Stimulated activated CD4-positive, alpha-beta T cell treated with anti-CD3 and anti-CD28 coated beads, Interleukin-1b, Interleukin-23, amount 100 ng/mL, for 1 hour (primary cell): ENCODE measurements at places on chromosomes 5 and 9.

GRCh38 chr5:56413546-56413945 is 180.4 kb upstream of the ANKRD55 start:
- no peak for DNase-seq

DNA sequence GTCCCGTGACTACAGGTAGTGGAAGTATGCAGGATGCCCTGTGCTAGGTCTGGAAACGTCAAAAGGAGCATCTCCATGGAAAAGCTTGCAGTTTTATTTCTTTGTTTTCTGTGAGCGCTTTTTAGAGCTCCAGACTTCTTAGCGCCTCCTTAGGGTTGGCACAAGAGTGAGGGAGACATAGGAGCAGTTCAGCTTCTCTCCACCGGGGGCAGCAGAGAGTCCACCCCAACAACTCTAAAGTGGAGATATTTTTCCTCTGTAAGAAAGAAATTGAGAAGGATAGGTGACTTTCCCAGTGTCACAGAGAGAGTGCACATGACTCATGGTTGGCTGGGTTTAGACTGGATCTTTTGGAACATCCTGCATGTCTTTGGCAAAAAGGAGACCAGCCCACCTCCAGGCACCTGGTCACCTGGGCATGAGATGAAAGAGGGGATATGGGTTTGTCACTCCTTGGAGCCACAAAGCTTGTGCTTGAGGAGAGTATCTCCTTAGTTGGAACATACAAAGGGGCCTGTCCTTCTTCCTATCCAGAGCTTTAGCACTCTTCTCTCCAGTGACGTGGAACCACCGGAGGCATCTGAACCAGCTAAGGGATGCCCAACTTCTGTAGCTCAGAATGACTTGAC is 637.7 kb downstream of the SEMA5A start:
- no peak for DNase-seq

DNA sequence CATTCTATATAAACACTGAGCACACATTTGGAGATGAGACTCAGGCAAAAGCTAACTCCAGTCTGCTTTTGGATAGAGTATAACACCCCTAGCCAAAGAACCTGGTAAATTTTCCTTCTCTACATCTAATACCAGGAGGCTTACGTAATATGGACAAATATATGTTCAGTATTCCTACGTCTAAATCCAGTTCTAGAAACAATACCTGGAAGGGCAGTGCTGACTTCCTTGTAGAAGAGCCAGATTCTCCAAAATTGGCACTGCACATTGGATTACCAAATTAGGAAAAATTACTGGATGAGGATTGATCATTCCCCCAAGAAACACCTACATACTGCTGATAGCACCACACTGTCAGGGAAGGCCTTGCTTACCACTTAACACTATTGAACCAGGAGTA is 247.4 kb downstream of the SAXO1 start:
- no peak for DNase-seq

DNA sequence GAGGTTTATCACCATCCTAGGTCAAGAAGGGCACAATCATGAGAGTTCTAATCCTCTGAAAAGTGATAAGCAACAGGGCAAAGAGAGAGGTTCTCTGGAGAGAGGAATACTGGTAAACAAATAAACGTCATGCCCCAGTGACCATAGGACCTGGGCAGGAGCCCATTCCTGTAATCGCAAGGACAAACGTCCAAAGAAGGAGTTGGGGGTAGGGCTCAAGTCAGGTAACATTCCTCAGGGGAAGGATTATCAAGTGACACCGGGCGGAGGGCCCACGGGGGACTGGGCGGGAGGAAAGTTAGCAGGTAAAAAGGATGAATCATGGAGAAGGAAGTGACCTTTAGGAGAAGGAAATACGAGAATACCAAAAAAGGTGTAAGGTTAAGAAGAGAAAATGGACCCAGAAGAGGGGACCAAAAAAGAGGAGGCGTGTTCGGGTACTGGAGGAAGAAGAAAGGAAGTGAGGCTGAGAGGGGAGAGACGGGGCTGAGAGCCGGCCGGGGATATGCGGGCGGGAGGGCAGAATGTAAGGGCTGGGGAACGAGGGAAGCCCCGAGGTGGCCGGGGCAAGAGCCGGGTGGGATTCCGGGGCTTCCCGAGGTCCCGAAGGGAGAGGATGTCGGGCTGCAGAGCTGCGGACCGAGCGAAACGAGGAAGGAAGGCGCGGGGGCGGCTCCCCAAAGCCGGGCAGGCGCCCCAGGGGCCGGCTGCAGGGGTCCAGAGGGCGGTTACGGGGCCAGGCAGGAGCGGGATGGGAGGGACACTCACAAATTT is 583 bp downstream of the DIAPH1 start:
- DNase-seq, result no peak

GRCh38 chr5:109786206-109786855 is 96.6 kb downstream of the MAN2A1 start:
- DNase-seq, result no peak

GRCh38 chr5:147180751-147181150 is 54.1 kb upstream of the STK32A start:
- no peak for DNase-seq

GRCh38 chr5:158320934-158321333 is 462.0 kb upstream of the CLINT1 start:
- no peak for DNase-seq

- DNase-seq, result no peak
Measured at GRCh38 chr5:131810510-131811249, 13.9 kb upstream of the FNIP1 start.

DNA sequence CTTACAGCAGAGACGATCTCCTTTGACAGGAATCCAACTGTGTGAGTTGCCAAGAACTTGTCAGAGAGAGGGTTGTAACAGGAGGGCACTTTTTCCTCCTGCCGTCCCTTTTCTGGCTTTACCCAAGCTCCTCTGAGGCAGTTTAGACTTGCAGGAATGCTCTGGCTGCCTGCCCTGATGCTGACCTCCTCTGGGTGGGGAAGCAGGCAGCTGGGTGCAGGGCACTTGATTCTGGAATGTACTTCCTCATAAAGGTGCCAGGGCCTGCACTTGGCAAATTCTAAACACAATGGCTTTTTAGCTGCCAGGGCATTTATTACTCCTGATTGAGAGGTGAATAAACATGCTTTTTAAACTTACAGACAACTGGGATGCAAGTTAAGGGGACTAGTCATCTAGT is 190.4 kb downstream of the EPB41L4A start:
- DNase-seq, result no peak

- no peak for DNase-seq
Measured at GRCh38 chr9:38208206-38208901, 139.3 kb upstream of the SHB start.

DNA sequence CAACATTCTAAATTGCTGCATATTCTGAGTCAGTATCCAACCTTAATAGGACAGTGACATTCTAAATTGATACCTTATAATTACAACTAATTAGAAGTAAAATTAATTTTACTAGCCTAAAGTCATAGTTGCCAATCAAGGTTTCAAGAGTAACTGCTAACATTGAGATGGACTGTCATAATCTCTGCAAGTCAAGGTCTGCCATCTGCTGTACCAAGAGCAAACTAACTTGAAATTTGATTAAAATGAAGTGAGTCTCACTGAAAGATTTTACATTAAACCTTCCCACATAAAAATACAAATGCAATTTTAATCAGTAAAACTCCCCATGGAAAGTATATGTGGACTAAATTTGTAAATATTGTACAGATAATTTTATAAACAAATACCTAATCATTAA is 235.3 kb downstream of the PRDM9 start:
- no peak for DNase-seq

DNA sequence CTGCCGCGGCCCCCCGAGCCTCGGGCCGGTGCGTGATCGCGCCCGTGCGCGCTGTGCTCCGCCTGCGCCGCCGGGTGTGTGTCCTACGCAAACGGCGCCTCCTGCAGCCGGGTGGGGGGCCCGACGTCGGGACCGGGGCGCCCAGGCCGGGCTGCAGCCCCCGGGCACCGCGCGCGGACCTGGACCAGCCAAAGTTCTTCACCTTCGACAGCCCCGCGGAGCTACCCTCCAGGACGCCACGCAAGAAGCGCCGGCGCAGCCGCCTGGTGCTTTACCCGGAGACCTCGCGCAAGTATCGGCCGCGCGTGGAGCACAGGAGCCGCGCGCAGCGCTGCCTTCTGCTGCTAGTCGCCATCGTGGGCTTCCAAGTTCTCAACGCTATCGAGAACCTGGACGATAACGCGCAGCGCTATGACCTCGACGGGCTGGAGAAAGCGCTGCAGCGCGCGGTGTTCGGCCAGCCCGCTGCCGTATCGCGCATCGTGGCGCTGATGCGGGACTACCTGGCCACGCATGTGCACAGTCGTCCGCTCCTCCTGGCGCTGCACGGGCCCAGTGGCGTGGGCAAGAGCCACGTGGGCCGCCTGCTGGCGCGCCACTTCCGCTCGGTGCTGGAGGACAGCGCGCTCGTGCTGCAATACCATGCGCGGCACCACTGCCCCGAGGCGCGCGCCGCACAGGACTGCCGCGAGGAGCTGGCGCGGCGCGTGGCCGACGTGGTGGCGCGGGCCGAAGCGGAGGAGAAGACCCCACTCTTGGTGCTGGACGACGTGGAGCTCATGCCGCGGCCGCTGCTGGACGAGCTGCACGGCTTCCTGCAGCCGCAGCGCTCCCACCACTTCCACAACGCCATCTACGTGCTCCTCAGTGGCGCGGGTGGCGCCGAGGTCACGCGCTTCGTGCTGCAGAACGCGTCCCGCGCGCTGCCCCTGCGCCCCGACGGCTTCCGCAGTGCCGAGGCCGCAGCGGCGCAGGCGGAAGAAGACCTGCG is 1.5 kb downstream of the TOR4A start:
- no peak for DNase-seq

DNA sequence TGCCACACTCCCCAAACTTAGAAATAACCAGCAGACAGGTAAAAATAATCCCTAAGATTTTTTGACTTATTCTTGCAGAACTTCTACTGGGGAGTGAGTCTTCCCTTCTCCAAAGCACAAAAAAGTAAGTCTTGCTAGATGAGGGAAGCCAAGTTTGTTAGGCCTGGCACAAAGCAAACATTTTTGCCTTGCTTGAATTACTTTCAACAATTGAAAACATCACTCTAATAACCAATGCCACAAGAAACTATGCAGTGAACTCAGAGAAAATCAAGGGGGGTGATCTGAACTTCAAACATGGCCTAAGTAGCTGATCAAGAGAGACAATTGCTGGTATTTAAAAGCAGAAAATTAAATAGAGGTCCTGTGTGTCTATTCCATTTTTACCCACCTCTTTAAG is 123.6 kb upstream of the SLC1A3 start:
- no peak for DNase-seq

DNA sequence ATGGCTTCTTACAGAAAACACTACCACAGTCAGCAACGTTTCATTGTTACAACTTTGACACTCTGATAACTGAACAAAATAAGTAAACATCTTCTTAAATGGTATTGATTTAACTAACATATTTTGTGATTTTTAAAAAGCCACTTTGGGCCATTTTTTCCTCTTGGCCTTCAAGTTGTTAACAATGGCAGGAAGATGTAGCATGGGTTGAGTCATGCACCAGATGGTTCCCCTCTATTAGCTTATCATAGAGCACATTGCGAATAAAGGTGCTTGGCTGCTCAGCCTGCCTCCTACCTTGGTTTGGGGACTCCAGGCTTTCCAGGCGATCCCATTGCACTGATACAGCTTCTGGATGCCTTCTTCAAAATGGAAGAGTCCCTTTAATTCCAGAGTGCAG is 24.1 kb upstream of the CER1 start:
- no peak for DNase-seq
